ENCODE measurements at places on chromosomes 11 and 22. TPM values are rescaled to one million over a fixed set of nuclear protein-coding genes. Genes with fewer than 3 reads are reported as not detected.

Gene PNPLA3
- total RNA-seq, result 14.1 TPM

GRCh38 chr11:122248131-122248530, 132.1 kb upstream of the BLID start:
- H3K36me3 ChIP-seq, result no peaks in the 10 kb centered on the region
- H3K4me1 ChIP-seq, result no peaks in the 10 kb centered on the region
- H3K4me3 ChIP-seq, result no peak overlapping the region
- H3K27ac ChIP-seq, result no peak overlapping the region

DNA sequence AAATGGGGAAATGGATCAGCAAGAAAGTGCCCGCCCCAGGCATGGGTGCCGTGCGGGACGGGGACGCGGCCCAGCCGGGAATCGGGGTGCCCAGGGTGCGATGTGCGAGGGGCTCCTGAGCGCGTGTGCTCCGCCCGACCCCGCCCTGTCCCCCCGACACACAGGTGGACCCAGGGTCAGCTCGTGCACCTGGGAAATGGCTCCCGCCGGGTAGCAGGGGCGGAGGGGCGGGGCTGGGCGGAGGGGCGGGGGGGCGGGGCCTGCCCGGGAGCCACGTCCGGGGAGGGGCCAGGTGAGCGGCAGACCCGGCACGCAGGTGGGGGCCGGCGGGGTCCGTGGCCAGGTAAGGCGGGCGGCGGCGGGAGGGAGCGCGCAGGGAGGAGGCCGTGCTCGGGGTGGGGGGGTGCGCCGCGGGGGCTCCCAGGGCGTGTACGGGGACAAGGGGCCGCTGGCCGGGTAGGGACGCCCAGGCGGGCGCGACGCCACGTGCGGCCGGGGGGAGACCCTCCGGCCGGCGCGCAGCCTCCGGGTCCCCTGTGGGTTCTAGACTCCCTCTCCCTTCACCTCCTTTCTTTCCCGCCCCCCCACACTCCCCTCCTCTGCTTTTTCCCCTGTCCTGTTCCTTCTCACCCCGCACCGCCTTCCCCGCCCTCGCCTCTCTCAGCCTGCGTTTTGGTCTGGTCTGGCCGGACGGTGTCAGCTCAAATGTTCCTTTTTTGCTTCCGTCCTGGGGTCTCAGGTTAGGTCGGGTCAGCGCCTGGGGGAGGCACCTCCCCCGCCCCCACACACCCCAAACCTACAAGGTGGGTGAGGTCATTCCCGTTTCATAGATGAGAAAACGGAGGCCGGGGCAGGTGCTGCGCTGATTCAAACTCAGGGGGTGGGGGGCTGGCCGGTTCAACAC, at the start of gene ARHGAP8:
Gene ARHGAP8 (plus strand): TSS at position 291 of the 904 bp plus-strand sequence. CDS start 33,953 bp downstream, outside the sequence.
- H3K36me3 ChIP-seq, result no peaks in the 10 kb centered on the region
- no peak within 1 kb of the TSS for H3K4me3 ChIP-seq
- H3K4me1 ChIP-seq, result peaks cover 13% of the 10 kb centered on the region
- no peaks in the 10 kb centered on the region for H3K27me3 ChIP-seq
- DNase-seq, result no peak
- H3K27ac ChIP-seq, result no peak within 1 kb of the TSS

- H3K27me3 ChIP-seq, result no peaks in the 10 kb centered on the region
- H3K36me3 ChIP-seq, result no peaks in the 10 kb centered on the region
- no peak overlapping the region for H3K27ac ChIP-seq
- H3K4me3 ChIP-seq, result no peak overlapping the region
- no peaks in the 10 kb centered on the region for H3K4me1 ChIP-seq
Observed at GRCh38 chr11:60710482-60710881, 11.1 kb downstream of the MS4A8 start.

GRCh38 chr11:44351898-44352498, 42.1 kb upstream of the ALX4 start:
- H3K36me3 ChIP-seq, result no peaks in the 10 kb centered on the region
- H3K4me3 ChIP-seq, result no peak overlapping the region
- H3K27me3 ChIP-seq, result no peaks in the 10 kb centered on the region
- H3K27ac ChIP-seq, result no peak overlapping the region

Gene IL10RA
- total RNA-seq, result not detected

- H3K27ac ChIP-seq, result no peak overlapping the region
- DNase-seq, result no peak
- H3K4me1 ChIP-seq, result peaks cover 58% of the 10 kb centered on the region
- H3K36me3 ChIP-seq, result no peaks in the 10 kb centered on the region
- H3K27me3 ChIP-seq, result no peaks in the 10 kb centered on the region
Observed at GRCh38 chr11:10655943-10656576, 37.5 kb downstream of the IRAG1 start.

DNA sequence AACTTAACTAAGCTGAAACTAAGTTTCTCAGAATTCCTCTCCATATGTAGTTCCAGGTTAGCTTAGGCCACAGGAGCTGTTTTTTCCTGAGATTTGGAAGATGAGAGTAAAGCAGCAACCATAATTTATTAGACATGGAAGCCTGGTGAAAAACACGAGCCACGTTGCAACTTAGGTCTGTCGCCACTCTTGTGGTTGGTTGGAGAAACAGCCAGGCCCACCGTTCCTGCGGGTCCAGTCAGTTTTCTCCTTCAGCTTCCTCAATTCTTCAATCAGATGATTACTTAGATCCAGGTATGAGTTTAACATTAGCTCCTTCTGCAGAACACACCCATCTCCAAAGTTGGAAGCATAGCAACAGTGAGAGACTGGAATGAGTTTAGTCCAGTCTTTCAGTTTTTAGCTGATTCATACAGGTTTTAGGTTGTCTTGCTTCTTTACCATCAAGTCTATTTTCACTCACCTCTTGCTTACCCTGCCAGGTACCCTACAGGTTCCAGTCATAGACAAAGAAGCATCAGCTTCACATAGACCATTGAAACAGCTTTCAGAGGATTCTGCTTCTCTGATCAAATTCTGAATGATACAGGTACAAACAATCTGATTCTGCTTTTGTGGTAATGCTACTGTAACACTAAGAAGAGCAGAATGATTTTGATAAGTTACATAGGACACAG, 18.6 kb downstream of the CASP12 start:
- no peaks in the 10 kb centered on the region for H3K4me1 ChIP-seq
- no peak overlapping the region for H3K4me3 ChIP-seq
- no peak for DNase-seq

GRCh38 chr22:47355776-47356510, 593.5 kb downstream of the TBC1D22A start:
- no peak overlapping the region for H3K4me3 ChIP-seq
- H3K4me1 ChIP-seq, result no peaks in the 10 kb centered on the region
- no peak overlapping the region for H3K27ac ChIP-seq
- no peaks in the 10 kb centered on the region for H3K27me3 ChIP-seq

Gene CD3D
- total RNA-seq, result not detected

DNA sequence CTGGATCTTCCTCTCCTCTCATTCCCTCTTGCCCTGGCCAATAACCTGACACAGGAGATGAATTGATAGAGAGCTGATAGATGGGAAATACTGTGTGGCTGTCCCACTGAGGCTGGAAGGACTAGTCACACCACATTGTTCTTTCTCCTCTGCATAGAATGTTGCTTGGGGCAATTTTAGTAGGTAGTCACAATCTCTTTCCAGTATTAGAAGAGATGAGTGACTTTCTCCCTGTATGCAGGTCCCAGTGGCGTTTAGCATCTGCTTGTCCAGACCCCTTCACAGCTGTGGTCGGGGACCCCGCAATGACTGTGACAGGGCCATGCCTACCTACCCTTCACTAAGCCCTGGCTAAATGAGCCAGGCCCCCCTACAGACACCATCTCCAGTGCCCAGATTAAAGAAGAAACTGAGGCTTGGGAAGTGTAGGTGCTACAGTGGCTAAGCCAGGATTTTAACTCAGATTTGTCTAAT, 24.0 kb upstream of the P2RY2 start:
- H3K36me3 ChIP-seq, result no peaks in the 10 kb centered on the region
- no peak overlapping the region for H3K4me3 ChIP-seq
- H3K27me3 ChIP-seq, result no peaks in the 10 kb centered on the region

Gene CASP5
- not detected for total RNA-seq

Gene SLC15A3
- total RNA-seq, result 26.5 TPM

Gene OR5A1
- total RNA-seq, result not detected

- H3K36me3 ChIP-seq, result no peaks in the 10 kb centered on the region
- no peak overlapping the region for H3K4me3 ChIP-seq
- peaks cover 55% of the 10 kb centered on the region for H3K4me1 ChIP-seq
- no peak overlapping the region for H3K27ac ChIP-seq
Observed at GRCh38 chr11:69416143-69416515, 65.3 kb upstream of the LINC01488 start.

Gene DDIAS
- 10.3 TPM for total RNA-seq

Gene GPHA2
- total RNA-seq, result not detected

DNA sequence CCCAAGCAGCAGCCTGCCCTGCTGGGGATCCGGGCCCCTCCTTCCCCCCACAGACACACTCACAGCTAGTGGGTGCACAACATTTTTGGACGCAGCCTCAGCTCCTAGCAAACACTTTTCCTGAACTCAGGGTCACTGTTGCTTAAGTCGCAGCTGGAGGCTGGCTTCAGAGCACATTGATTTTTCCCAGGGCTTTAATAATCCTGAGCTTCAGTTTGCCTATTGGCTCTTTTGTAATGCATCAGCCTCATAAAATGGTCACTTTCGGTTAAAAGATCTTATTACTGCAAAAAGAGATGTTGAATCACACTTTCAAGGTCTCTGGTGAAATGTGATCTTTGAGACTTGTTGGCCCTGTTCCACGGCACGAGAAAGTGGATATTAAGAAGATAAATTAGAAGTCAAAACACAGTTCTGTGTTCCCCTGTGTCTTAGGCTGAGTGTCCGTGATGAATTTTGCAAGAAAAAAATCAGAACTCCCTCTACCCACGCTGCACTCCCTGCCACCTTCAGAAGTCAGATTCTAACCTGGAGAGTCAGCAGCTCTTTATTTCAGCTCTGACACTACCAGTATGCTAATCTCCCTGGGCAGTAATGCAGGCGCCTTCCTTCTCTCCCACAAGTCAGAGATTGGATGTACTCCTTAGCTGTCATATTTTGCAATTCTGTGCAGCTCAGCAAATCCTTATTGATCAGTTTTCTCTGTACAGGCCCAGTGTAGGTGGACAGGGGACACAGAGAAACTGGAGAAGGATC, 158.2 kb upstream of the E2F8 start:
- H3K4me3 ChIP-seq, result no peak overlapping the region
- no peaks in the 10 kb centered on the region for H3K27me3 ChIP-seq

Gene KLHL35
- total RNA-seq, result 0.41 TPM

Gene ARFGAP3
- 71.3 TPM for total RNA-seq

DNA sequence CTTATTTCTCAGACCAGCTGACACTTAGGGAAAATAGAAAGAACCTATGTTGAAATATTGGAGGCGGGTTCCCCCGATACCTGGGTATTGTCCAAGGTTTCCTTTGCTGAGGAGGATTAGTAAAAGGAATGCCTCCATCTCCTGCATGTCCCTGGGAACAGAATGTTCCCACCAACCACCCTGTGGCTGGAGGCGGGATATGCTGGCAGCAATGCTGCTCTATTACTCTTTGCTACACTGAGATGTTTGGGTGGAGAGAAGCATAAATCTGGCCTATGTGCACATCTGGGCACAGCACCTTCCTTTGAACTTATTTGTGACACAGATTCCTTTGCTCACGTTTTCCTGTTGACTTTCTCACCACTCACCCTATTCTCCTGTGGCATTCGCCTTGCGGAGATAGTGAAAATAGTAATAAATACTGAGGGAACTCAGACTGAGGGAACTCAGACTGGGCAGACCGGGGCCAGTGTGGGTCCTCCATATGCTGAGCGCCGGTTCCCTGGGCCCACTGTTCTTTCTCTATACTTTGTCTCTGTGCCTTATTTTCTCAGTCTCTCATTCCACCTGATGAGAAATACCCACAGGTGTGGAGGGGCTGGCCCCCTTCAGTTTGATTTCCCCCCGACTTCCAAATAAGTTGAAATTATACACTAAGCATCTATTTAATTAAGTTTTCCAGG, 32.1 kb downstream of the IGLL1 start:
- no peak overlapping the region for H3K4me3 ChIP-seq
- H3K36me3 ChIP-seq, result no peaks in the 10 kb centered on the region
- no peaks in the 10 kb centered on the region for H3K4me1 ChIP-seq
- no peak for DNase-seq
- H3K27me3 ChIP-seq, result no peaks in the 10 kb centered on the region
- no peak overlapping the region for H3K27ac ChIP-seq

DNA sequence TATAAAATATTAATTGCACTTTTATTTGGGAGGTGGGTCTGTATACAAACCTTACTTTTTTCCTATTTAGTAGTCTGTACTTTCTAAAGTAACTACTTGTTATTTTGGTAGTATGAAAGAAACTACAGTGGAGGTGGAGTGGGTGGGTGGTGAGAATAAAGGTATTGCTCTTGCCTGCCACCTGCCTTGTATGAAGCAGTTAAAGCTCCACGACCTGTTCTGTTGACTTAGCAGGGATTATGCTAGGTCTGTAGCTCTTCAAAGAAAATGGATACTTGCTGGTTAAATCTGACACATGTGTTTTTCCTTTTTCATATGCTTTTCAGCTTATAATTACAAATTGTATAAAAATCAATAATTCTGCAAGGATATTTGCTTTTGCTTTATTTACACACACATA, 111.9 kb downstream of the EHF start:
- DNase-seq, result no peak
- no peaks in the 10 kb centered on the region for H3K36me3 ChIP-seq
- no peaks in the 10 kb centered on the region for H3K4me1 ChIP-seq

DNA sequence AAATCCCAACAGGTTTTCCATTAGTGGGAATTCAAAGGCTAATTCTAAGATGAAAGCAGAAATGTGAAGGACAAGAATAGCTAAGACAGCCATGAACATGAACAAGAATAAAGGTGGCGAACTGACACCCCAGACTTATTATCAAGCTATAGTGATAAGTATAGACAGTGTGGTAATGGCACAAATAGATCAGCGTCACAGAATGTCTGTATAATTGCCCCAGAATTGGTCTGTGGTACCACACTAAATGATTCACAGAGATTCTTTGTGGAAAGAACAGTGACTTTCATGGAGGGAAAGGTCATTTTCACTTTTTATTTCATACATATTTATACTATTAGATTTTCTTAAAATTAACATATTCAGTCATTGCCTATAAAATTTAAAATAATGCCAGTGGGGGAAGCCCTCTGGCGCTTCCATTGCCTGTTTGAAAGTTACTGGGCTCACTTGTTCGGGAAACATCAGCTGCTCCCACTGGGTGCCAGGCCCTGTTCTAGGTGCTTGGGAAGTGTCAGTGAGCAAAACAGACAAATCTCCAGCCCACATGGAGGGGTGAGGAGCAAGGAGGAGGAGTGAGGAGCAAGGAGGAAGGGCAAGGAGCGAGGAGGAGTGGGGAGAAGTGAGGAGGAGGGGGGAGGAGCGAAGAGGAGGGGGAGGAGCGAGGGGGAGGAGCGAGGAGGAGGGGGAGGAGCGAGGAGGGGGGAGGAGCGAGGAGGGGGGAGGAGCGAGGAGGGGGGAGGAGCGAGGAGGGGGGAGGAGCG, 11.3 kb upstream of the NLRP6 start:
- H3K27ac ChIP-seq, result no peak overlapping the region
- H3K4me3 ChIP-seq, result no peak overlapping the region
- no peaks in the 10 kb centered on the region for H3K36me3 ChIP-seq
- DNase-seq, result no peak
- peaks cover 18% of the 10 kb centered on the region for H3K4me1 ChIP-seq

Gene ARHGAP20
- 2.2 TPM for total RNA-seq

- DNase-seq, result no peak
- H3K27ac ChIP-seq, result peak overlapping the region; percentile 86
- peaks cover 14% of the 10 kb centered on the region for H3K4me1 ChIP-seq
Observed at GRCh38 chr11:88535916-88536547, 198.5 kb upstream of the CTSC start.

Gene AQP11
- total RNA-seq, result not detected
